ENCODE measurements at places on chromosomes 2 and 18. TPM values are rescaled to one million over a fixed set of nuclear protein-coding genes. Genes with fewer than 3 reads are reported as not detected.

DNA sequence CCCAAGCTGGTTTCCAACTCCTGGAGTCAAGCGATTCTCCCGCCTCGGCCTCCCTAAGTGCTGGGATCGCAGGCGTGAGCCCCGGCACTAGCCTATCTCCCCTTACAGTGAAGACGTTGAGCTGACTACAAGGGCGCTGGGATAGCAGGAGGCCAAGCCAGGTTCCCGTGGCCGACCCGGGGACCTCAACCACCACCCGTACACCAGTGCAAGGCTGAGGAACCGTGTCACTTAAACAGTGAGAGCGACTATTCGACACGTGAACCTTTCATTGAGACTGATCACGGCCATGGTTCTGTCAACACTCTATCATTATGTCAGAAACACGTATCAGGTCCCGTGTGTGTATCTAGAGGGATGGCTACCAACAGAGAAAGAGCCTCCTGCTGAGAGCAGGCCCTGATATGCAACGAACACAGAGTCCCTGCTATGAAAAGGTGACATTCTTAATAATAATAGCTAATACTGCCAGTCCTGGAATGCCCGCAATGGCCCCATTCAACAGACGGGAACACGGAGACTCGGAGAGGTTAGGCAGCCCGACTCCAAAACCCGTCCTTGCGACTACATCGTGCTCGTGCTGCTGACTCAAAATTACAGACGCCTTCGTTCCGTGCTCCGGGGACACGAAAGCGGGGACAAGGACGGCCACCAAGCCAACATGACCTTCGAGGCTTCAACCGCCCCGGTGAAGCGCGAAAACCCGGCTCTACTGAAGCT lies 833 bp downstream of the AFG3L2 start:
- DNase-seq: no peak

GRCh38 chr18:631560-631959 lies 25.9 kb upstream of the TYMS start:
- DNase-seq: no peak

- DNase-seq: peak; percentile 89
Observed at GRCh38 chr18:79588636-79589481, 90.7 kb upstream of the CTDP1 start.

- DNase-seq: no peak
Observed at GRCh38 chr2:12686708-12687283, 29.9 kb upstream of the TRIB2 start.

DNA sequence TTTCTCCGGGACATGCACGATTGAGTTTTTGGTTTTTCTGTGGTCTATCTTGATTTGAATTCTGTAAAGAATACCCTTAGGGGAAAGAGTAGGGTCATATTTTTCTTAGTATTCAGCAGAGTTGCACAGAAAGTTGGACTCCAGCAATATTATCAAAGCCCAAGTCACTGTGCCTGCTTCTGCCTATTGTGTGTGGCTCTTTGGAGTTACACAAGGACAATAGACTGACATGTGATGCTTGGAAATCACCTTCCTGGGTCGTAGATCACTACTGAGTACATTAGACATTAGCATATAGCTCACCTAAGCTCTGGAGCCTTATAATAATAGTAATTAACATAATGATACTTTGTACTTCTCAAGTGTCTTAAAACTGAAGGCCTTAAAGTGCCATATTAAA lies 238.8 kb upstream of the FOSL2 start:
- DNase-seq: no peak

DNA sequence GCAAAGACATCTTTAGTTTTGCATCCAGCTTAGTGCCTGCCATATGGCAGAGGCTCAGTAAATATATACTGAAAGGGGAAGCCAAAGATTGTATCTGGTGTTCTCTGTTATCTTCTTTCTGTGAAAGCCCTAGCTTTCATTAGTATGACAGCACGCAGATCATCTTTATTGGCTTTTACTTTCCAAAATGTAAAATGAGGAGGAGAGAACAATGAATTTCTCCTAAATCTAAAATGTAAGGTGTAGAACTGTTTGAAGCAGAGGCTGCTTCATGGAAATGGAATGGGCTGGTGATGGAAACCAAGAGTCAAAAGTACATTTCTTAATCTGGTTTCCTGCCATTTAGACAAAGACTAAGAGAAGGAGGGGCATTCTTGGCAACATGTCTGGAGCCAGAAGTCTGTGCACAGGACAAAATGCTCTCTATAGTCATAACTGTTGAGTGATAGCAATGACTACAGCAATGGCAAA lies 1029.9 kb upstream of the PIK3C3 start:
- DNase-seq: no peak

DNA sequence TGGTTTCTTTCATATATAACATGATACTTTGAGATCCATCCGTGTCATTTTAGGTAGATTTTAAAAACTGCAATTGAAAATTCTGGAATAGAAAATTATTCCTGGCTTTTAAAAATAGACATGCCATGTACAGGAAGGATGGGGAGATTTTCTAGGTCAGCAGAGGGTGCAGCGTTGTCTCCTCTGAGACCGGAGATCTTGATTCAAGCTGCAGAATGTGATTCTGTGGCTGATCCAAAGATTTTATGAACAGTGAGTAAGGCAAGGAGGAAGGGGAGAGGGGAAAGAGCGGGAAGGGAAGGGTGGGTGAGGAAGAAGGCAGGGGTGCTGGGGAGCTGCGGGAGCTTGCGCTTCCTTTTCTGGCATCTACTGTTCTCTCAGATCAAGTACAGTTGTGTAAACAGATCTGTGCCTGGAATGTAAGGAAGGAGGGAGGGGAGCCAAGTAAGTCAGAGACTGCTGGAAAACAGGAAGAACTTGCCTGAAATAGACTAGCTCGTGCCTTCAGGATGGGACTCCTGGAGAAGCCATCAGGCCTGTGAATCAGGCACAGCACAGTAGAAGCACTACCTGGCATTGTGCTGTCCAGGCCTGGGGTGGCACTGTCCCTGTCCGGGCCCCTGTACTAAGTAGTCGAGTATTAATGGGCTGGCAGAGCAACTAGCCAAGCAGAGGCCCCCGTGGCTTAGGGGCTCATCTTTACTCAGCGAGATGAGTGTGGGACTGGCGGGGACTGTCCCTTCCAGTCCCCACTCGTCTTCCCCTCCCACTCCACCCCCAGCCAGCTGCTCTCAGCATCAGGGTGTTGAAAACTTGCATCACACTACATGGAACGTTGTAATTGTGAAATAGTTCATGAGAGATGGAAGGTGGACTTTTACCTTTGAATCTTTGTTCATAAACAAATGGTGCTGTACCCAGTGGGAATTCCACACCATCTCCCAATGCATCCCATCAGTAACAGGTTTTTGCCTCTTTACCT lies 163.5 kb downstream of the UXS1 start:
- DNase-seq: peak; percentile 70

- peak; percentile 61 for DNase-seq
Observed at GRCh38 chr2:43047187-43047780, 179.1 kb downstream of the ZFP36L2 start.

- DNase-seq: no peak
Observed at GRCh38 chr18:58496937-58497336, 132.0 kb downstream of the ALPK2 start.

DNA sequence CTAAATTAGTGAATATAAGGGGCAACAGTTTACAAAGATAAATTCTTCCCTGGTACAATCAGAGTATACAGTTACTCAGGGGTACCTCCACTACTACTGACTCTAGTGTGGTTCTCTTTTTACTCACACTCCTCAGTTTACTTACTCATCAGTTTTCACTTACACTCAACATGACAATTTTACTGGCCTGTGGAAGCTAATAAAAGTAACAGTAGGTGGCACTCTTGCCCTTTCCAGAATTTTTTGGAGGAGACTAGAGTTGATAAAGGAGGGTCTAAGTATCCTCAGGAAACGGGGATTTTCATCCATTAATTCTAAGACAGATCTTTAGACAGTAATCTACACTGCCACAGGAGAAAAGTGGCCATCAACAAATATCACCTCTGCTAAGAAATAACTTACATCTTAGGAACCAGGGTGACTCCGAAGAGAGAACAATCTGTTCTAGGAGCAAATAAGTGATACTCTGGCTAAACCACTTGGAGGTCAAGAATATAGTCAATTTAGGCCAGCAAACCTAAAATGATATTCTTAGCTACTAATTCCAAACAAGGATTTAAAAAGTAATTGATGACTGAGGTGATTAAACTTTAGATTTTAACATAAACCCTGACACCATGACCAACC lies 61.3 kb downstream of the ATL2 start:
- no peak for DNase-seq

SPP2 gene
- not detected for total RNA-seq

CXCR1 gene
- 4.9 TPM for total RNA-seq

MROH2A gene
- total RNA-seq: not detected

SIX3 gene
- not detected for total RNA-seq

SPC25 gene
- total RNA-seq: 0.36 TPM

YES1 gene
- total RNA-seq: 31.3 TPM

LRATD1 gene
- 3.0 TPM for total RNA-seq

UCN gene
- 2.4 TPM for total RNA-seq

HAAO gene
- 14.3 TPM for total RNA-seq

ATP9B gene
- 67.4 TPM for total RNA-seq

EMILIN1 gene
- 46.8 TPM for total RNA-seq

SLC9A4 gene
- not detected for total RNA-seq

ASIC4 gene
- total RNA-seq: 0.31 TPM

All from sciatic nerve (tissue), 2 donors.